ENCODE measurements at places on chromosomes 2 and 18. TPM values are rescaled to one million over a fixed set of nuclear protein-coding genes. Genes with fewer than 3 reads are reported as not detected.
A peak's percentile ranks its signal among the peaks of the same experiment; 100 is the strongest.

- no peak for DNase-seq
Measured at GRCh38 chr2:226169751-226170581, 629.7 kb downstream of the IRS1 start.

GRCh38 chr2:196263181-196263747, 91.9 kb upstream of the STK17B start:
- DNase-seq = peak; percentile 53

GRCh38 chr2:768451-768850, 91.2 kb upstream of the TMEM18 start:
- DNase-seq = peak; percentile 15

DNA sequence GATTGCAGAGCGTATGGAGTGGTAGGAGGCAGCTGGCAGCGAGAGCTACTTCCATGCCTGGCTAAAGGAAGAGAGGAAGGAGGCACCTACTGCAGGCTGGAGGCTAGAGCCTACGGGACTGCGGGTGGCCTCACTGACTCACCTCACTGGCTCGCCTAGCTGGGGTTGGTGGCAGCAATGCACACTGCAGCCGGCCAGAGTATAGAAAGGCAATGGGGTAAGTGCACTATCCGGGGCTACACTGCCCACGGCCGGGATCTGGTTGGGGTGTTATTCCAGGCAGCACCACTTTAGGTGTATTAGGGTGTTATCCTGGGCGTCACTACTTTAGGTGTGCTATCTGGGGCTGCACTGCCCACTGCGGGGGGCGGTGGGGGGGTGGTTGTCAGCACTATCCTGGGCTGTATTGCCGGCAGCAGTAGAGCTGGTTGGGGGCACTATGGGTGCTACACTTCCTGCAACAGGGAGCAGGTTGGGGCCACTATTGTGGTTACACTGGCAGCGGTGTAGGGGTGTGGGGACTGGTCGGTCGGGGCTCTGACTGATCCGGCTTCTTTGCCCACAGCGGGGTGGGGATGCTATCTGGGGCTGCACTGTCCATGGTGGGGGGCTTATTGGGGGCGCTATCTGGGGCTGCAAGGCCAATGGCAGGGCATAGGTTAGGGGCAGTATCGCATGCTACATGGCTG, 33.3 kb upstream of the ANKRD62 start:
- DNase-seq = peak; percentile 74

DNA sequence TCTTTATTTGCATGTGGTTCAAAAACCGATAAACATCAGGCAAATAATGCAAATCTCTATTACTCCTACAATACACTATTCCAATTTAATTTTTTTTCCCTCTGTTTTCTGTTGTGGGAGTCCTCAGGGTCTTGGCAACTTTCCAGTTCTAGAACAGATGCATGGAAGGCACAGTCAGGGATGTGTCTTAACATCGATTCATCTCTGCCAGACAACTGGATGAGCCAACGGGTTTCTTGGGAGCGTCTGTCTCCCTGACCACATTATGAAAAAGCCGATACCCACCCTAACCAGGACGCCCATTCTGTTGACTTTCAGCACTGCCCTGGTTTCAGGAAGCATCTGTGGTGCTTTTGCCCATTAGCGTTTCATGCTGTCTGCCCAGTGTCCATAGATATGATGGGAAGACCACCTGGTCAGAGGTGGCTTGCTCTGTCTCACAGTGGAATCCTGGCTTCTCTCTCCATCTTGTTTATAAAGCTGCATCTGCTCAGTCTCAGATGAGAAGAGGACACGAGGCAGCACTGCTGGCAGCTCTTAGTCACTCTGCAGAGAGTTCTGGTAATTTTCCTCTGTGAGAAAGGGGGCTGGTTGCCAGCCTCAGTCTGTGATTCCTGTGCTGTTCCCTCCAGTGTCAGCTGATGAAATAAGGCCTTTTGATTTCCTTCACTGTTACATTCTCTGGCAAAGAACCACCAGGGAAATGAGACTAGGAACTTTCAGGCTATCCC, 57.9 kb upstream of the KCNE4 start:
- DNase-seq = peak; percentile 17

The RPRM gene
- 0.40 TPM for total RNA-seq

DNA sequence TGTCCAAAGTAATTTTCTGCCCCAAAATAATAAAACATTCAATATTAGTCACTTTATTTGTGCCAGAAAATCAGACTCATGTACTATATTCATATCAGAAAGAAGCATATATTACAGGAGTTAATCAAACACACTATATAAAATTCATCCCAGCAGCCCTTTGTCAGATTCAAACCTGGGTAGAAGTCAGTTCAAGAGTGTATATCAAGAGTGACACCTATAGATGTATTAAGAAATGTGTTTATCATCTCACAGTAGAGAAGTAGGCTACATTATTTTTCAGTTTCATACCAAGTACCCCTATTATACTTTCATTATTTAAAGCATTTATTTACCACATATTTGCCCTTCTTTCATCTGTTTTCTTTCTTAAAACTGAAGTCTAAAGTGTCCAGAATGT, 193.2 kb upstream of the DDX18 start:
- DNase-seq = no peak

DNA sequence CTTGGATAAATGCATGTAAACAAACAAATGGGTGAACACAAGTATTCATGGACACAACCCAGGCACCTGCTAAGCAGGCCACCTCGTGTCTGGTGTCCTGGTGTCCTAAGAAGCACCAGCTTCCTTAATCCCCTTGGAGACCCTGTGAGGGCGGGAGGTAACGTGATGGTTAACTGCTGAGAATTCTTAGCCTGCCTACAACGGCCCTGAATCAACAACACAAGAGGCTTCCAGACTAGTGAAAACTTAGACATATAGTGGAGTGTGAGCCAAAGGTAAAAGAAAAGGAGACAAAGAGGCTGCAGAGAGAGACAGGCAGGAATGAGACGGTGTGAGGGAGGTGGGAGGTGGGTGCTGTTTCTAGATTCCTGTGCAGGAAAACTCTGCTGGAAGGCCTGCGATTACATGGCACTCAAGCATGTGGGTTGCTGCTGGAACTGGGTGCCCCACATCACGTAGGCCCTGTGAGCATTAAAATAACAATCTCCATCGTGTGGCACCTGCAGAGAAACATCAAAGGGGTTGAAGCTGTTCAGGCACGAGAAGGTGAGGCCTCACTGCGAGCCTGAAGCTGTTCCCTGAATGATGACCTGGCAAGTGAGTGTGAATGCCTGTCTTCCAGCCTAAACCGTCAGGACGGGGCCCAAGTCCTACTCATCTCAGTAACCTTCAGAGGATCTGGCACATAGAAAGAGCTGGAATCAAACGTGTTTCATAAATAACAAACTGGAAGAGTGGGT, 64.2 kb downstream of the RPL37A start:
- DNase-seq = no peak

DNA sequence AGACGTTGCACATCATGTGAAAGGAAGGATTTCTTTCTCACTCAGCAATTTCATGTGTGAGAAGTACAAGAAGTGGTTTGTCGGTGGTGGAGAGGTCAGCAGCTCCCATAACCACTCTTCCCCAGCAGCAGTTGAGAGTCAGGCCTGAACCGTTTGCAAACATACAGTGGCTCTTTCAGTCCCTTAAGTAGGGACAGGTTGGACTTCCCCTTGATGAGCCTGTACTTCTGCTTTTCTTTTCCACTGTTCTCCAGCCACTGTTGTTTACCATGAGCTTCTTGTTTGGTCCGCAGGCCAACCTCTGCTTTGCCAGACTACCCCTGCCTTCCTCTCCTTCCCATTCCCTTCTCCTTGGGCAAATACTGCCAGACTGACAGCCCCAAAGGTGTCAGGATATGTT, 391.3 kb upstream of the CELF4 start:
- DNase-seq = no peak

DNA sequence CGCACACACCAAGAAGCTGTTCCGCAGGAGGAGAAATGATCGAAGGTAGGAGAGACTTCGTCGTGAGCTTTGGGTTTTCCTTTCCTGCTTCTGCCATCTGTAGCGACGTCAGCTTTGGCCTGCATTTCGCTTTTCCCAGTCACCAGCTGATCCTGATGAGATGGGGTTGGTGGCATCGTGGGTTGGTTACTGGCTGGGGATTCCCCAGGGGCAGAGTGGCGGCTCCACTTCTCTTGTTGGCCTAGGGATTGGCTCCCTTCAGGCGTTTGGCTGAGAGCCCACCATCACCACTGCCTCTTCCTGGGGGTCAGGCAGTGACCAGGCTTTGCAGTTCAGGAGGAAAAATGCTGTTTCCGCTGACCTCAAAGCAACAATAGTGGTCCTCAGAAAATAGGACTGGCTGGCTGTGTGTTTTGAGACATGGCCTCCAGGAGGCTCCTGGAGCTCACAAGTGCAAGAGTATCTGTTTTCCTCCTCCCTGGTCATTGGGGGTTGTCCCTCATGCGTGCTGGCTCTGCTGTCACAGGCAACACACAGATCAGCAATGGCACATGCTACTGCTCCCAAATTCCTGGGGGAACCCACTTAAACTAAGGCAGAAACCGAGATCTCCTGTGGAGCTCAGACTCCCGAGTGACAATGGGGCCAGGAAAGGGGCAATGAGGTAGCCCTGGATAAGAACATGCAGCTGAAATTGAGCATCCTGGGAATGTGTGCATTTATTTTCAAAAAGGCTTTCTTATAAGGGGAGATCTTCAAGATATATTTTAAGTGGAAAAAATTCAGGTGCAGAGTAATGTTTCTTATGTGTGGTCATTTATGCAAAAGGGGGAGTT, 173.0 kb downstream of the CTIF start:
- DNase-seq = peak; percentile 27

The CCDC68 gene
- 3.5 TPM for total RNA-seq

The OST4 gene
- 194 TPM for total RNA-seq

DNA sequence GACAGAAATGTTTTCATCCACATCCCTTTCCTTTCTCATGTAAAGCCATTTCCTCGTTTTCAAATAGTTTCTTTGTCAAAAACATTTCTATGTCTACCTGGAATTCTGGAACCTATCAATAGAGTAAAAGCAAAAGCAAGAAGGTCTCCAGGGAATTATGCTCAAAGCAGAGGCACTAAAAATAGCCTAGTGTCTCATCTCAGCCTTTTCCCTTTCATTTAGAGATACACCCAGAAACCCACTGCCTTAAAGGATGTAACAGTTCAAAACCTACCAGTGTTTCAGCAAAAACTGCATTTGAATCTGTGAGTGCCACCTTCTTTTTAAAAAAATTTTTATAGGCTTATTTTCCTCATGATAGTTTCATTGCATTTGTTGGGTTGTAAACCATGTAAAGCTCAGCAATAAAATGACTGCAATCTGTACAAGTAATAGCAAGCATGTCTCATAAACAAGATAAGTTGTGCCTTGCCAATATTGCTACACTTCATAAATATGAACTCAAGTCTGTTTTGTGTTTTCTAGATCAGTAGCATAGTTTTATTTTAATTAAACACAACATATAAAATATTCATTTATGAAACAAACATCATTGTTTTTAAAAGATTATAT, 927.3 kb upstream of the ACVR2A start:
- DNase-seq = no peak

DNA sequence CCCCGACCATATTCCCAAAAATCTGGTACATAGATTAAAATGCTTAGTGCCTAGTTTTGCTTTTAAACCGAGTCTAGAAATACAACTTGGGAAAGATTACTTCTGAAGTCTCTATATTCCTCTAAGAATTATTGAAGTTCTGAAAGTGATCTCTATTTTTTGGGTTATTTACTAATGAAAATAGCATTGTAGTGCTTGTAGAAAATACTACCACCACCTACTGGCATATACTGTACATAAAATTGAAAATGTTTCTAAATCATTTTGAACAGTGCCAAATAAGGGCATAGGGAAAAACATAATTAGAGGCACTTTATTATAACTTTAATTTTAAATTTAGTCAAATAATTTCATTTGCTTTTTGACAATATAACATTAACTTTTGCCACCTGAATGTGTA, 1399.6 kb upstream of the ZEB2 start:
- no peak for DNase-seq

DNA sequence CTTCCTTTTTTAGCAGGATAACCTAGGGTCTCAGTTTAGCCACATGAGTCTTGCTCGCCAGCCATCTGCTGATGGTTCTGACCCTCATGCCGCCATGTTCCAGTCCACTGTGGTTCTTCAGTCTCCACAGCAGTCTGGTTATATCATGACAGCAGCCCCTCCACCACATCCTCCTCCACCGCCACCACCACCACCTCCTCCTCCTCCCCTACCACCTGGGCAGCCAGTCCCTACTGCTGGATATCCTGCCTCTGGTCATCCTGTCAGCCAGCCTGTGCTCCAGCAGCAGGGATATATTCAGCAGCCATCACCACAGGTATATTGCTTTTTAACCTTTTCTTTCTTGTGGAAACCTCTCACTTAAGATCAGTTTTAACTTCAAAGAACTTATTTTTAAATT, 89.9 kb upstream of the UBXN4 start:
- no peak for DNase-seq

The ALPG gene
- not detected for total RNA-seq

DNA sequence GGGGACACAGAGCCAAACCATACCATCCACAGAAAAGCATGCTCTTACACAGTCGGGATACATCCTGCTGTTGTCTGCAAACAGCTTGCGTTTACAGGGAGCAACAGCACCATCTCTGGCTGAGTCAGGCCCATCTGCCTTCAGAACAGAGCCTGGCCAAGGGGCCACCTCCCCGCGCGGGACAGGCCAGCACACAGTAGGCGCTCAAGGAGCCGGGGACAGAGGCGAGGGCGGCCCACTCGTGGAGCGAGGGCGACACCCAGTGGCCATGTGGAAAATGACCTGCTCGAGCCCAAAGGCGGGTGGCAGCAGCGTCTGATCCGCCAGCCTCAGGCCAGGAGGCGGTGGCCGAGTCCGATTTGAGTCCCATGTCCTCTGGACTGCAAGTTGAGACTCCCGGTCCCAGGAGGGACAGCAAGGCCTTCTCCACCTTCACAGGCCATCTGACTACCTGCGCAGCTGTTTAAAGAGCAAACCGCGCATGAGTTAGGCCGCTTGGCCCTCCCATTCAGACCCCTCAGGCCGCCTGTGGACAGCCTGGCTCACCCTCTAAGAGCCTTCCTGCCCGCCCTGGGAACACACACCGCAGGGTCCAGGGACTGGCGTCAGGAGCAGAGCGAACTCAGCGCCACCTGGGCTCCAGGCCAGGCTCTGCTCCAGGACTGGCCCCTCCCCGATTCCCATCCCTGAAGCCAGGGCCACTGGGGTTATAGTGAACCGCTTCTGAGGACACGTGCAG, 38.3 kb downstream of the TTC32 start:
- peak; percentile 63 for DNase-seq

DNA sequence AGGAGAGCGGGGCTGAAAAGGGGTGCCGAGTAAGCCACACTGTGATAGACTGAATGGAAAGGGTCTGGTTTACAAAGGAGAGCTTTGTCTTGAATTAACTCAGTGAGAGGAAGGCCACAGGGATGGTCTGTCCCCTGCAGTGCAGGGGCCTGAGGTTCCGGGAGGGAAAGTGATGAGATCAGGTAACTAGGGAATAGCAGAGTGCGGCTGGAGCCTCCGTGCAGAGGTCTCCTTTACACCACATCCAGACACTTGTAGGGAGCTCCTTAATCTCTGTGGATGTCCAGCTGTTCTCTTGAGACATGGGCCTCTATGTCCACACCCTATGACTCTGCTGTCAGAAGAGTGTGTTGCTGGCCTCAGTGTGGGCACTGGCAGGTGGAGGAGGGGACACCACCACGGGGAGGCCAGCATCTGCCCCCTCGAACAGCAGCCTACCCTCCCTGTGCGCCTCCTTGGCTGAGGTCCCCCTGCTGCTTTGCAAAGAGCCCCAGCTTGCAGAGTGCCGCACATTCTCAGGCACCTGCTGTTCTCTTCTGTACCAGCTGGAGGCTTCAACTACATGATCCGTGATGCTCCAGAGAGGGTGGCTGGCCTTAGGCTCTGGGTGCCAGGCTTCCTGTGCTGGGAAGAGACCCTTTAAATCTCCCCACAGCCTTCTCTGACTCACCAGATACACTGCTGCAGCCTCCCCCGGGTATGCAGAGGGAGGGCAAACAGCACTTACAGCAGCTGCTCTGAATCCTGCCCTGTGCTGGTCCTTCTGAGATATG, 25.9 kb downstream of the ENOSF1 start:
- DNase-seq = no peak

All from Daoy (cell line).